ENCODE measurements at places on chromosomes 7 and 10.

DNA sequence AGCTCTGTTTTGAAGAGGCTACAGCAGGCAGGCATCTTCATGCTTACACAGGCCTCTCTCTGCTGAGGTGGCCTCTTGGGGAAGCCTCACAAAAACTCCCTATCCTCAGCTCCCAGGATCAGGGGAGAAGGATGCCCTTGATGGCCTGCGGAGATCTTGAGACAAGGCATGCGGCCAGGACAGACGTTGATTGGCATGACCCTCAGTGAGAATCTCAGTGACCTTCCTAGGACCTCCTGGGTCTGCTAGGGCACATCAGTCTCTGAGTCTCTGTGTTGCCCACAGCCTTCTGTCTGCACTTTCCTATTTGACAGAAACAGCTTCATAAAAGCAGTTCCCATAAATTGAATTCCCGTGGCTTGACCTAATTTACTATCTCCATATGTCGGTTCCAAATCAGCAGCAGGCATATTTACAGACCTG lies 1005.8 kb upstream of the C7orf33 start:
- DNase-seq = no peak

DNA sequence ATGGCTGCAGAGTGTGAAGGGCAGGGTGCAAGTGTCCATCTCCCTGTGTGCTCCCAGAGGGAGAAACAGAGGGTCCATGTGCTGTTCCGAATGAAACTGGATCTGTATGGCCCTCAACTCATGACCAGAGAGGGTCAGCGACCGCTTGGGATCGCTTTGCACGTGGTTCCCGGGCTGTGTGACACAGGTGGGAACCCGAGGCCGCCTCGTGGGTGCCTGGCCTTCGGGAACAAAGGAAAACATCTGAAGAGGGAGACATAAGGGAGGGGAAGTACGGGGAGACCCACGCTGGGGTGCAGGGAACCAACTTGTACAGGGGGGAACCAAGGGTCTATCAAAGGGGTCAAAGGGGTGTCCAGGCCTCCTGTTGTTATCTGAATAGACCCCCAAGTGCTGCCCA lies 57.5 kb downstream of the SH3PXD2A start:
- no peak for DNase-seq

DNA sequence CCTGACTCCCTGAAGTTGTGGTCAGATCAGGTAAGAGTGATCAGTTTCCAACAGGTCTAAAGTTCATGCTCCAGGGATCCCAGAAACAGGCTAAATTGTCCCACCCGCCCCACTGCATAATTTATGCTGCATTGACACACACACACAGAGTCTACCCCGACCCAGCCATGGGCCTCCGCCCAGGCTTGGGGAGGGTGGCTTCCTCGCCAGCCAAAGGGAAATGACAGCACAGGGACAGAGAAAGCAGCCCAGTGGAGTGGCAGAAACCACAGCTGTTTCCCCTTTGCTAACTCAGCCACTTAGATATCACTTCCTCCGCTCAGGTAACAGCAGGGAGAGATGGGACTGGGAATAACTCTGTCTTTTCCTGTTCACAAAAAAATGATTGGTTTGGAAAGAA lies 9.4 kb downstream of the SH3PXD2A start:
- no peak for DNase-seq

- no peak for DNase-seq
Measured at GRCh38 chr7:132394283-132395198, 181.7 kb downstream of the PLXNA4 start.

GRCh38 chr10:8057636-8058273 lies 3.3 kb downstream of the GATA3 start:
- DNase-seq = no peak

DNA sequence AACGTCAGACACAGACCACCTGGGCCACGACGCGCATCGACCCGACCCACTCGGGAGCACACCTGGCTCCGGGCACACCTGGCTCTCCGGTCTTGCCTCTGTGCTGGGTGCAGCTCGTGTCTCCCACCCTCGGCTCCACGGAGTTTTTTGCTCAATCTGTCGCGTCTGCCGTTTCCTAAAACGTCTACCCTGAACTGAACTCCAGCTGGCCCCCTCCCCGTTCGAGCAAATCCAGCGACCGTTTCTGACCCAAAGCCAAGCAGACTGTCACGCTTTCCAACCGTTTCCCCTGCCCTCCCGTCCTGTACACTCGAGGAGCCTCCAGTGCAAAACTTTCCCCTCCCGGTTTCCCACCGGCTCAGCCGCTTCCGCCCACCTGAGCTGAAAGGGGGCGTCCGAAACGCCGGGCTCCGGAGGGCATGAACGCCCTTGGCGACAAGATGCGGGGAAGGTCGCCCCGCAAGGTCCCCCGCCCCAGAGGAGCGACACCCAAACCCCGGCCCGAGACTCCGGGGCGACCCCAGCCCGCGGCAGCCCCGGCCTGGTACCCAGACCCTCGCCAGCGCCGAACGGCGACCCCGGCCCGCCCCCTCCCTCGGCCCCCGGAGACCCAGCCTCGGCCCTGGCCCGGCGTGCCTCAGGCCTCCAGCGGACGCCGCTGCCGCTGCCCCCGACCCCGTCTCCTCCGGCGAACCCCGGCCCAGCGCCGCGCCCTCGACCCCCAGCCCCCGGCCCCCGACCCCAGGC lies 557 bp downstream of the CYTH3 start:
- no peak for DNase-seq

GRCh38 chr10:81847675-81848074 lies 27.3 kb upstream of the NRG3 start:
- no peak for DNase-seq

DNA sequence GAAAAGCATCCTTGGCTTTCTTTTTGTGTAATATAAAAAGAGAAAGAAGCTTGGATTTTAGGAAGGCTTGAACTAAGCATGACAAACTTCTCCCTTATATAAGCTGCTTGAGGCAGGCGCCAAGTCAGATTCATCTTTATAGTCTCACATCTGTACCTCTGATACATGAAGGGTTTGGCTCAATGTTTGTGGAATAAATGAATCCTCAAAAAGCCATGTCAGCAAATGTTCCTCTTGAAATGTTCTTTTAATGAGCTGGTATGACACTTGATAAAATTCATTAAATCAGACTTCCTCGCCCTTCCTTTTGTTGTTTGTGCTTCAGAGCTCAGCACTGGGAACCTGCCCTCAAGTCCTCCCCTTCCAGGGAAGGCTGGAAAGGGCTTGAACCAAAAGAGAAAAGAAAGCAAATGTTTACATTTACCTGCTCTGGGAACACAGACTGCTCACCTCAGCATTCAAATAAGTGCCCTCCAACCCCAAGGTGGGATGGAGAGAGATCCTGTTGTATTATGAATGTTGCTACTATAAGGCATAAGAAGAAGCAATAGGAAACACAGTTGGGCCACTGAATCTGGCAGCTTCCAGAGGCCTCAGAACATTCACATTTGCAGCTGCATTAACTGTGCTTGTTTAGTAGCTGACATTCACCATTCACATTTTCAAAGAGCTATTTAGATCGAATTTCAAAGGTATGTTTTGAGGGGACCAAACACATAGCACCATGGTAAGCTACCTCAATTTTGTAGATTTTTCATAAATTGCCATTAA lies 212.6 kb downstream of the CACNA2D1 start:
- DNase-seq = no peak

DNA sequence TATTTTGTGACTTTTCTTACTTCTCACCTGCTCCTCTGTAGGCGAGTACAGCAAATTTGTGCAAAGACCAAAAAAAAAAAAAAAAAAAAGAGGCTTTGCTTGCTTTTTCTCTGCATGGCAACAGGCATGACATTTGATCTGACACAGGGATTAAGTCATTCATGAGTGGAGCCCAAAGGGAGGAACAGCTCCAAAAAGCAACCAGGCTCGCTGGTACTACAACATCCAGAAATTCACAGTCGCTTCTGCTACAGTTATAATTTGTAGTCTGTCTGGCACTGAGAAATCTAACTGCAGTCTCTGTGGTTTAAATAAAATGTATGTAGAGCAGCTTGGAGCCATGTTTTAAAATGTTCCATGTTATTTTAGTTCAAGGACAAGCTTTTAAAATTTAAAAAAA lies 31.7 kb downstream of the MKX start:
- peak; percentile 44 for DNase-seq

DNA sequence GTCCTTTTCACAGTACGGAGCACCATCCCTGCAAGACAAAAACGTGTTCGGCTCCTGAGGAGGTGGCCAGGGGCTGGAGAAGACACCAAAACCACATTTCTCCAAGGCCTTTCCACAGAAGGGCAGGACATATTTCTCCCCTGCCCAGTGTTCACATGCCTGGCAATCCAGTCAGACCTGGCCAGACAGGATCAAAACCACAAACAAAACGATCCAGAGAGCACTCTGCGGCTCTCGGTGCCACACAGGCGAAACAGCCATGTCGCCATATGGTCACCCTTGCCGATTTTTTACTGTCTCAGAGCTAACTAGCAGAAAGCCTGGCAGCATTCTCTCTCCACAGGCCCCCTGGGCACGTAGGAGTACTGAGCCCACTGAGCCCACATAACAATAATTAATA lies 113.0 kb downstream of the ABLIM1 start:
- DNase-seq = no peak

DNA sequence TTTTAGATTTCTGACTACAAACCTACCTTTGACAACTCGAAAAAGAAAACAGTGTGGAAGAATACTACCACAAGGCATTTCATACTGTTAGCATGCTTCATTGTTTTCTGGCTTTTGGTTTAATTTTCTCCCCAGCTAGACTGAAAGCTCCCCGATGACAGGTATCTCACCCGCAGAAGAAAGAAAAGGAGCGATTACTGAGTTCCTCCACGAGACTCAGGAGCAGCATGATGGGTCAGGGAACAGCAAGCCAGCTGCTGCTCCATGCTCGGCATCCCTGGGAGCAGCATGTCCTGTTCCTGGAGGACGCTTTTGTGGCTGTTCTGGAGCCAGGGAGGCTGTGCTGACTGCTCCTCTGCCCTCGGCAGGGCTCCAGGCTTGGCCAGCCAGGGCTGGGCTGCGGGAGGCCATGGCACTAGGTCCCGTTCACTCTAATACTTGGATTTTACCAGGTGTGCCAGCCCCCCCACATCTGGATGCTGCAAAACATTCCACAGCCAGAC lies 133.4 kb downstream of the PRKAG2 start:
- DNase-seq = no peak

GRCh38 chr7:28075674-28076358 lies 104.8 kb downstream of the JAZF1 start:
- no peak for DNase-seq

DNA sequence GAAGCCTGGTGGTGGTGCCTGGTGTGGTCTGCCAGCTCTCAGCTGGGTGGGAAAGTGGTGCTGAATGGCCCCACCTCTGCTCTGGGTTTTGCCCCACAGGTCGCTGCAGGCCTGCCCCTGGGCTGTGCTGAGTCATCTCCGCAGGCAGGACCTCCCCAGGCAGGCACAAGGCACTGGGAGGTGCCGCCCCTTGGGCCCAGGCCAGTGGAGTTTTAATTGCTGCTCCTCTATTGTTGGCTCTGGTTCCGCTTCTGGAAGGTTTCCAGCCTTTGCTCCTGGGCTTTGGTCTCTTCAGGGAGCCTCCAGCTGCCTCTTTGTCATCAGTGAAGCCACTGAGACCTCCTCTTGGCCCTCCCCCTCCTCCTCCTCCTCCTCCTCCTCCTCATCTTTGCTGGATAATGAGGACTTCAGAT lies 180.3 kb upstream of the GRB10 start:
- peak; percentile 89 for DNase-seq

DNA sequence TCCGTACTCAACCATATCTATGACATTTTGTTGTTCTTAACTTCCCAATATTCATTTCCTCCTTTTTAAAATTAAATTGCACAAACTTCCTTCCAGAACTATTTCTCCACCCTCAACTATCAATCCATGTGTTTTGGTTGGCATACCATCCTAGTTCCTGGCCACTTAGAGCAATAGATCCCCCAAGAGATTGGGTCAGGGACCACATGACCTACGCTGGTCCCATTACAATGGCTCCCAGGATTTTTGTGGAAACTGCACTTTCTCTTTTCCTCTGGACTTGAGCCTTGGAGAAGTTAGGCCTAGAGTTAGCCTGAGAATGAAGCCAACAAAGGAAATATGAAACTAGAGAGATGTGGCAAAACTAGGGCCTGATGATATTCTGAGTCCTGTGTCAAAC lies 55.7 kb upstream of the CASD1 start:
- DNase-seq = no peak

GRCh38 chr10:95097805-95098204 lies 28.5 kb upstream of the CYP2C8 start:
- DNase-seq = no peak

DNA sequence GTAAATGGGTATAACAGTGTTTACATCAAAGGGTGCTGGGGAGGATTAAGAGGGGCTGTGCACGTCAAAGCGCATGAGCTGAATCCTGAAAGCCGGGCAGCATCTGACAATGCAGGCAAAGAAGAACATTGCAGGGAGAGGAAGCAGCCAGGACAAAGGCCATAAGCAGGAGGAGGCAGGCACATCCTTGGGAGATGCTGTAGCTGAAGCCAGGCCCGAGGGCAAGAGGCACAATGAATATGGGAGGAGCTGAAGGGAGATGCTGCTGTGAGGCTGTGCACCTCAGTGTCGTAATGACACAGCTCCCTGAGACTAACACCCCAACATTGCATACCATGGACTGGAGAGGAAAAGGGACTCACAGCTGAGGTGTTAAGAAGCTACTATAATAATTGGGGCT lies 129.2 kb downstream of the BTAF1 start:
- DNase-seq = no peak
